ENCODE measurements at places on chromosomes 7 and 10.

GRCh38 chr10:110355922-110356627, 51.4 kb upstream of the SMNDC1 start:
- DNase-seq, result no peak

DNA sequence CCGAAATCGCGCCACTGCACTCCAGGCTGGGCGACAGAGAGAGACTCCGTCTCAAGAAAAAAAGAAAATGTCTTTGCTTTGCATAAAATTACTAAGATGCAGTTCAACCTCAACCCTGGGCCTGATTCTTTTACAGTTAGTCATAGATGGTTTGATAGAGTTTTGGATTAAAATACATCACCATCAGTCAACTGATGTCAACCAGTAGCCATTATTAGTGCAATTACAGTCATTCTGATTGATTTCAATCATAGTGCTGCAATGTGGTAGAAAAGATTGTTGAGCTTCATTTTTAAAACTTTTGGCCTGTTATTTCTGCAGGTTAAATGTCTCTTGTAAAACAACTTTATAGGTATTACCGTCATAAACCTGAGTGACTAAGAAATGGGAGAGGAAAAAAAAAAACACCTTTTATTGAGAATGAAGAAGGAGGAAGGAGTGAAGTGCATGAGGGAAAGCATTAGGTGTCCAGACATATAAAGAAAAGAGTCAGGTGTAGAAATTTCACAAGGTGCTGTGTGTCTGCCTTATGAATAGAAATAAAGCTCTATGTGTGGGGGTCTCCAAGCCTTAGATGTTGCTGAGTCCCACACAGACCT, 150.6 kb downstream of the TRIL start:
- no peak for DNase-seq

- no peak for DNase-seq
These were observed 19.4 kb upstream of the ATAD1 start for GRCh38 chr10:87837445-87837844.

- DNase-seq, result peak; percentile 63
These were observed 146.0 kb downstream of the TNS3 start for GRCh38 chr7:47435889-47436312.

- DNase-seq, result no peak
These were observed 23.2 kb downstream of the ELN start for GRCh38 chr7:74051193-74051592.

DNA sequence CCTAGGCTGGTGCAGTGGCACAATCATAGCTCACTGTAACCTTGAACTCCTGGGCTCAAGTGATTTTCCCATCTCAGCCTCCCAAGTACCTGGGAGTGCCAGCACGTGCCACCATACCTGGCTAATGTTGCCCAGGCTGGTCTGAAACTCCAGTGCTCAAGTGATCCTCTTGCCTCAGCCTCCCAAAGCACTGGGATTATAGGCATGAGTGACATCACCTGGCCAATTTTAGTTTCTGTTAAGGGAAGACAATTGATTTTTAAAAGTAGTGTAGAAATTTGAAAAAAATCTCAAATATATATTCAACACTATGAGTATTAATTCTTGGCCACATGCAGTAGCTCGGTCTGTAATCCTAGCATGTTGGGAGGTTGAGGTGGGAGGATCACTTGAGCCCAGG, 121.9 kb upstream of the RHEB start:
- DNase-seq, result no peak

DNA sequence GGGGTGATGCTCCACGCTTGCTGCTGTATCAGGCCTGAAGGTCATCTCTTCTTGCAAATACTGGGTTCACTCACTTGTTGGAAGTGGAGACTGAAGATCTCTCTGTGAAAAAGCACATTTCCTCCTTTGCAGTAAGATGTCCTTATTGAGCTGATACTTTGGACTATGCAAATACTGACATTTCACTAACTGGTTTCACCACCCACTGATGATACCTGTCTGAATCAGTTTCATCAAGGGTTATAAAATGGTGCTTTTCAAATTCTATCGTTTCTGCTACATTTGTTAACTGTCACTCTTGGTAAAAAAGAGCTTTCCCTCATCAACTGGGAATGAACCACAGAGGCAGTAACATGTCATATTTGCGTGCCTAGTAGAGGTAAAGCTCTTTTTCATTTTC, 35.5 kb downstream of the RAB19 start:
- DNase-seq, result no peak
